Epithelial cell of proximal tubule (primary cell): ENCODE measurements at places on chromosomes 2 and 18. TPM values are rescaled to one million over a fixed set of nuclear protein-coding genes. Genes with fewer than 3 reads are reported as not detected.

DNA sequence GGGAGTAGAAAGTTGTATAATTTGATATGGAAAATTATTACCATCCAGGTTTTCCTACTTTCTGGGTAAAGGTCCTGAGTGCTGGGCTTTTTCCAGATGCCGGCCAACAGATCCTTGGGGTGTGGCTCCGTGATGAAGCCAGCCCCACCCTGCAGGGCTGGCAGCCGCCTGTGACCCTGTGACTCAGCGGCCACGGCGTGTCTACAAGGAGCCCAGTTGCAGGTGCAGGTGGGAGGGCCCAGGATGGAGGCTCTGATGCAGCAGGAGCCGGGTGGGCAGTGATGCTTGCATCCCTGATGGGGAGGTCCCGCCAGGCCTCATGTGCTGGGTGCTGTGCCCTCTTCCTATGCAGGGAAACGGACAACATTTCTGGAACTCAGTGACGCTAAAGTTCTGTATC, 96.0 kb upstream of the ALKAL2 start:
- DNase-seq = no peak

DNA sequence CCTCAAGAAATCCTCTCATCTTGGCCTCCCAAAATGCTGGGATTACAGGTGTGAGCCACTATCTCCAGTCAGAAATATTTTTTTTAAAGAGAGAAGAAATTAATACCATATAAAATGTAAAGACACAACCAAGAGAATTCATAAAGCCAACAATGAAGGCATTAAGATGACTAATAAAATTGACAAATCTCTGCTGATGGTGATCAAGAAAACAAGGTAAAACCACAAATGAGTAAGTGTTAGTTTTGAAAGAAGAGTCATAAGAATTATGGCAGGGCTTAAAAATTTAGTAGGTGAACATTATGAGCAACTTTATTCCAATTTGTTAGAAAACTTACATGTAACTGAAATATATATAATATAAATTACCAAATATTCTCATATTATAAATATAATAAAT, 752.8 kb upstream of the CELF4 start:
- DNase-seq = no peak

DNA sequence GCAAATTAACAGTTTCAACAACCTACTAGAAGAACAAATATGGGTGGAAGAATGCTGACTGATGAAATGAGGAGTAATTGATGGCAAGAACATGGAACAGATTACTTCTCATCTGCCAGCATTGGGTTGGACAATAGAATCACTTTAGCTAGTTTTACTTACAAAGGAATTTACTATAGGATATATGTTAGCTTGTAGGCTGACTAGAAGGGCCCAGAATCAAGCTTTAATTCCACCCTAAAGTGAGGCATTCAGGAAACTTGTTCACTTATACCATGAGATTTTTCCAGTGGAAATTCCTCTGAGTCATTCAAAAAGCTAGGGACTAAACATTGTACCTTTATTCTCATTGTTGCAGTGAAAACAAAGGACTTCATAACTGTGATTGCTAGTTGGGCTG, 5.0 kb upstream of the ZSWIM2 start:
- no peak for DNase-seq

DNA sequence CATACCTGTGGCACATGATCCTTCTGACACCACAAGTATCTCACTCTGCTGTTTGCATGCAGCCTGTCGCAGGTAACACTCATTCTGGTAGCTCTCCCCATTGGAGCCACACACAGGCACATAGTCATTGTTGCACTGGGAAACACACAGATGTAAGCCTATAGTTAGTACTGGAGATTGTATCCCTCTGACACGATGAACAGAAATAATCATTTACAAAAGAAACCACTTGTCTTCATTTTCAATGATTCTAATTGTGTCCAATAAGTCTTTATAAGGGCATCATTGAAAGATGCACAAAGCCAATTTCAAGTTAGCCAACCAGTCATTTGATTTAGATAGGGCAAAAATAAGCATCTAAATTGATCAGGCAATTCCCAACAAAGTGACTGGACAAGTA, 10.4 kb downstream of the TMEFF2 start:
- DNase-seq = no peak

GRCh38 chr2:136297994-136298393, 180.0 kb upstream of the CXCR4 start:
- no peak for DNase-seq

EGR4 gene
- 0.07 TPM in 1 of 2 replicates, not detected in the other for total RNA-seq

LMAN1 gene
- 78.2 and 92.0 TPM in 2 replicates for total RNA-seq
